NCI-H1694 treated with DMSO at 0.1 percent for 48 hours (cell line): ENCODE measurements at places on chromosomes 6 and 20.

GRCh38 chr6:162856885-162857284 is 129.1 kb downstream of the PACRG start:
- DNase-seq: peak; percentile 85

DNA sequence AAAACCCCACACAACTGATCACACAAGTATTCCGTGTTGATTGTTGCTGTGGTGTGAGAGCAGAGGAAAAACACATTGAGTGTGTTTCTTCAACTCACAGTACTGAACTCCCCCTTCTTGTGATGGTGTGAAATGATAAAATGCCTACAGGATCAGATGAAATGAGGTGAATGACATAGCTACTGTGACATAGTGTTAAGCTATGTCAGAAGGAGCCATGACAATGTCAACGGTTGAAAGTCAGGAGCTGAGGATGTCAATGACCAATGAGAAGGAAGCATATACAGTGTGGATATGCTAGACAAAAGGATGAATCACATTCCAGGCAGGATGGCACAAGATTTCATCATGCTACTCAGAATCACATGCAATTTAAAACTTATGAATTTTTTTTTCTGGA is 38.8 kb downstream of the WASF1 start:
- no peak for DNase-seq

GRCh38 chr6:130140084-130140483 is 82.7 kb downstream of the SAMD3 start:
- no peak for DNase-seq

- no peak for DNase-seq
Observed at GRCh38 chr6:15588971-15589634, 73.7 kb downstream of the DTNBP1 start.

GRCh38 chr6:47678739-47679138 is 19.6 kb upstream of the ADGRF4 start:
- DNase-seq: no peak

DNA sequence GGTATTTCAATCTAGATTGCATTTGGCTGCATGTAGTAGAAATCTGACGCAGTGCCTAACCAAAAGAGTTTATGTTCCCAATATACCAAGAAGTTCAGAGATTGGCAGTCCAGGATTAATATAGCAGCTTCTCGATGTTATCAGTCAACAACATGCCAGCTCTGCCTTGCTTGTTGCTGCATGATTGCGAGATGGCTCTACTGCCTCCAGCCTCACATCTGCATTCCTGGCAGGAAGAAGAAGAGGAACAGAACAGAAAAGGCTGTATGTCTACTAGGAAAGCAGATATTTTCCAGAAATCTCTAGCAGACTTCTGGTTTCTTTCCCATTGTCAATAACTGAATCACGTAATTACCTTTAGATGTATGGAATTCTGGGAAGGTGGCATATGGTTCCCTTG is 60.8 kb downstream of the SLC35D3 start:
- peak; percentile 37 for DNase-seq

GRCh38 chr6:17908831-17909230 is 78.6 kb downstream of the KIF13A start:
- DNase-seq: no peak

- no peak for DNase-seq
Observed at GRCh38 chr6:94300424-94301144, 881.2 kb upstream of the EPHA7 start.

DNA sequence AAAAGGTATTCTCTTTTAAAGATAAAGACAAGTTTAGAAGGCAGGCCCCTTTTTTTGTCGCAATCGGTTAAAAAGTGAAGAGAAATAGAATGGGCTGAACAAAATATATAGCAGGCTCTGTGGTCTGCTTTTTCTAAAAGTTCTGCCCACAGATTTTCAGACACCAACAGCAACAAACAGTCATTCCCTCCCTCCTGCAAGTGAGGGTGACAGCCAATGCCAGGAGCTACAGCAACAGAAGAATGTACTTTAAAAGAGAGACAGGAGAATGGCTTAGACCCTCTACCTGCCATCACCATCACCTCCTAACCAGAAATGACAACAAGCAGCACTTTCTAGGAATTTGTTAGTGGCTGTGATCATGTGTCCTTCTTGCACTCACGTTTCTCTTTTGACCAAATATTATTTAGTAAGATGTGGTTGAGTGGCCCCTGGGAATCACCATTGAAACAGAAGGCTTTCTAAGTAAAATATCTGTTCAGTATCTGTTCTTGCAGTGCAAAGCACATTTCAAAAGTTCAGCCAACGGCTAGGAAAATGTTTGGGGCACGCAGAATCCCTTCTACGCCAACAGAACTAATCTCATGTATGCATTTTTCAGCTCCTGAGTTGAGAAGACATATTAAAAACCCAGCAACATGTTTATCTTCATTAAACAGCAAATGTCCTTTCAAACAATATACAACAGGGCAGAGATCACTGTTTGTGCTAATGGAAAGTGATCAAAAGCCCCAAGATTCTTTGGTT is 248.5 kb downstream of the ATXN1 start:
- no peak for DNase-seq

GRCh38 chr20:40991181-40991889 is 37.3 kb upstream of the TOP1 start:
- no peak for DNase-seq
